DMS 273 treated with DMSO at 0.1 percent for 48 hours (cell line): ENCODE measurements at places on chromosomes 11 and 22.

DNA sequence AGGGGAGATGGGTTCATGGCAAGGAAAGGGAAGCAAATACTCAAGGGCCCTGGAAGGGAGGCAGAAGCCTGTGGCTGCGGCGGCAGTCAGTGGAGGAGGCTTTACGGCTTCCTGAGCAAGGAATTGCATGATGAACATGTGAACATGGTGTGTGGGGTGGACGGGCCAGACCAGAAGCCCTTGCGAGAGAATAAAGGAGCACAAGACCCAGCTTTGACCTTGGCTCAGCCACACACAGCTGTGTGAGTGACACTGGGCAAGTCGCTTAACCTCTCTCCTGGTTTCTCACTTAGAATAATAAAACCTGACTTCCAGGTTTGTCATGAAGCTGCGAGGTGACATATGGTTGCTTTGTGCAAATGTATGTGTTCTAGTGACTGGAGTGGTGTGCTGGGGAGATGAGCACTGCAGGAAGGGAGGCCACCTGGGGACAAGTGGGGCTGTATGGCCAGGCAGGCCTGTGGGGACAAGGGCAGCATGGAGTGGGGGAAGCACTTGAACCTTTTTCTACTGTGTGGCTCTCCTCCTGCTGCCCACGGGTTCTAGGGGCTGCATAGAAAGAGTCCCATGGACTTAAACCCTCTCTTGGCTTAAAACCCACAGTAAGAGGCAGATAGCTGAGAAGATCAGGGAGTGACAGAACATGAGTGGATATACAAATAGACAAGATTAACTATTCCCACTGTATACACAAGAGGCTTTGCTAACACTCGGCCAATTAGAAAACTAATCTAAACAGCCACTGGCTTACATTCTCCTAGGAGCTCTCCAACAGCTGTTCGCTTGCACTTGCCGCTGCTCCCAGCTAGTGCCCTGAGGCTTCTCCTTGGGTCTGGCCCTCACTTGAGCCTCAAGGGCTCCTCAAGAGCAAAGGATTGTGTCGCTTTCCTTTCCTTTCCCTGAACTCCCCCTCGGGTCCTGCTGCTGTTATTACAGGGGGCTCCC lies 67.3 kb upstream of the CDON start:
- DNase-seq: peak; percentile 23

- no peak for DNase-seq
These were observed 36.5 kb downstream of the CTSC start for GRCh38 chr11:88300888-88301487.

GRCh38 chr22:21602579-21602978 lies 27.2 kb downstream of the YDJC start:
- no peak for DNase-seq

DNA sequence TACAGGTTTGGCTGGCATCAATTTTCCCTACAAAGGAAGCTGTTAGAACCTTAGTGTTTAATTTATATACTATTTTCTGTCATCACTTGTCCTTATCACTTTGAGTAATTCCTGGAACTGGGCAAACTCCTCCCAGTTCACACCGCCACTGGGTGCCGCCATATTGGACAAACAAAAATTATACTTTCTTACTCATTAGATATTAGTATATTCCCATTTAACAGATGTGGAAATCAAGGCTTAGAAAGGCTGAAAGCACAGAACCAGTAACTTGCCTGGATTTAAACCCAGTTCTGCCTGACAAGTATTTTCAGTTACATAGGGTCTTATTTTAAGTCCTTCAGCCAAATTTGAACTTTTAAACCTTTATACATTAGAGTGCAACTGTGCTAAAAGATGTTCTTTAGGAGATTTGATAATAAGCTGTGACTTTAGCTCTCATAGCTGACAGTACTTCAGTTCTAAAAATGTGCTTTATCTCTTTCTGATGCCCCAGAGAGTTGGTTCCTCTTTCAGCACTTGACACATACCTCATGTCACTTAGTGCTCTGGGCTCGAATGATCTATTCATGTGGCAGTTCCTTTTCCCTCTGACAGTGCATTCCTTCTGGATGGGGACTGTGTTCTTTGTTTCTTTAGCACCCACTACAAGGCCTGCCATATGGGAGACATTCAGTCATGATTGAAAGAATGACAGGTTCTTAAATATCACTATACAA lies 25.4 kb downstream of the COA4 start:
- DNase-seq: no peak

DNA sequence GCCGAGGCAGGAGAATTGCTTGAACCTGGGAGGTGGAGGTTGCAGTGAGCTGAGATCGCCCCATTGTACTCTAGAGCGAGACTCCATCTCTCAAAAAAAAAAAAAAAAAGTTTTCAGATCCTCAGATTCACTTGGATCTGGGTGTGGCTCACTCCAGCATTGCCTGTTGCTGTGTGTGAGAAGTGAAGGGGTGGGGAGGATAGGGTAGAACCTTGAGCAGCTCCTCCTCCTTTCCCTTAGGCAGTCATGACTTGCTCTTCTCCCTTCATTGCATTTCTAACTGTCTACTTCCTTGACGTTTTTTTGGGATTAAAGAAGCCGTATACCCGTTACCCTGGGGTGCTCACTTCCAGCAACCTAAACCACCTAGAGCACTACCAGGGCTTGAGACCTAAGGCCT lies 63.1 kb upstream of the YWHAH start:
- DNase-seq: no peak

DNA sequence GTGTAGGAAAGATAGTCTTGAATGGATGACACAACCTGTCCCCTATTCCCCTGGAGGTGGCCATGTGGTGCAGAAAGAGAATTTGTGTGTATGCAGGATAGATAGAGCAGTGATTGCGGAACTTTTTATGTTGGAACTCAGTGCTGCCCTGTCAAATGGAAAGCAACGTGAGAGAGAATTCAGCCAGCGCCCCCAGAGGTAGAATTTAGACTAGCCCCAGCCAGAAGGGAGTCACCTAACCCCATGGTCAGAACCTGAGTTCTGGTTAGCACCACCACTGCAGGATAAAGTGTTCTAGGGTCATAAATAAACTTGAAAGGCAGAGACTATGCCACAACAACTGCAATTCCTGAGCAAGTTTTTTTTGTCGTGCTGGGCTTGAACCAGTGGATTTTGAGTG lies 152.9 kb upstream of the GRIA4 start:
- no peak for DNase-seq

GRCh38 chr11:95095858-95096587 lies 6.4 kb downstream of the ENDOD1 start:
- DNase-seq: no peak

DNA sequence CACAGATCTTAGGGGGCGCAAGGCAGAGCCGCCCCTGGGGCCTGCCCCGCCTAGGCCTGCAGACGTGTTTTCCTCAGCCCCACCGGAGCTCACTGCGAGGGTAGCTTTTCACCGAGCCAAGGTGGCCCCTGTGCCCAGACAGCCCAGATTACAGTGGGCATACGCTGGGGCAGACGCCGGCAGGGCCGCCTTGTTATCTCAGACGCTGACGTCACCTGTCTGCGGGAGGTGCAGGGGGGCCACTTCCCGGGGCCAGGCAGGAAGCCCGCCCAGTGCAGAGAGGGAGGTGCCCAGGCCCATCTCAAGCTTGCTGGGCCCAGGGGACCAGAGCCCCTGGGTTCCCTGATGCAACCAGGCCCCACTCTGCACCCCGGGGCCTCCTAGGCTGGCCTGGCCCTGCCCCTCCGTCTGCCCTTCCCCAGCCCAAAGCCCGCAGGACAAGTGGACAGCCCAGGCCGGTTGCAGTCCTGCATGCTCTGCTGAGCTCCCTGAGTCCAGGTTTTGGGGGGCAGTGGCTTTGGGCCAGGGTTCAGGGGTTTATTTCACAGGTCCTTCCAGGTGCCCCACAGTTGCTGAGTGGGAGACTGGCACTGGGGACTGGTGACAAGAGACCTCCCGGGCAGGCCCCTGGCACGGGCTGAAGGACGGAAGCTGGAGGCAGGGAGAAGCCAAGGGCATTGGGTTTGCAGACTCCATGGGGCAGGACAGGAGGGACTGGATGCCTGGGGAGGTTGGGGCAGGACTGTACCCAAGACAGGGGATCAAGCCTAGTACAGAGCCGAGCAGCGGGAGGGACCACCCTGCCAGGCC lies 38.6 kb downstream of the IGF2 start:
- DNase-seq: no peak

DNA sequence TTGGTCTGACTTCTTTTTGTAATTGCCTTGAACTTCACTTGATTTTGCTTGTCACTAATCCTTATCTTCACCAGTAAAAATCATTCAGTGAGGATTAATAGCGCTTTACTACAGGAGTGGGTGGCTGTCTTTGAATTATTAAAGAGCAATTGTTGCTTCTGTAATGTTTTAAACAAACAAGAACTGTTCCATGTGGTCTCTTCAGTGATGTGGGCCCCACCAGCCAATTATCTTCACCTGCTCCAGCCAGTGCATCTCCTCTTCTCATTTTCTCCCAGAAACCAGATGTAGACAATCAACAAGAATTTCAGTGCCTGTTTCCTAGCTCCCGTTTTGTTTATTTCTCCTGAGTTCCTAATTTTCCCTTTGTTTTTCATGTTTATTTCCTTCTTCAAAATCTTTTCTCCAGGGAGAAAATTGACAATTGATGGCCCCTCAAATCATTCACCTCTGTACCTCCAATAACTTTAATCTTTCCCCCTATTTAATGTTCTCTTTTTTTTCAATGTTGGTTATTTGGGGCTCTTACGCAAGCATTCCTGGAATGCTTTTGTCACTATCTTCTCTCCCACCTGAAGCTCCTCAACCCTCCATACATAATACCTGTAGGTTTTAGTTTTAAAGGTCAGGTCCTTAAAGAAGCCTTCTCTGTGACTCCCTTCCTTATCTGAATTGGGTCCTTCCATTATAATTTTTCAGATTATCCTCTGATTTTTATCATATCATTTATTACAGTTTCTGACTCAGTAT lies 115.1 kb downstream of the ARFGAP2 start:
- no peak for DNase-seq

DNA sequence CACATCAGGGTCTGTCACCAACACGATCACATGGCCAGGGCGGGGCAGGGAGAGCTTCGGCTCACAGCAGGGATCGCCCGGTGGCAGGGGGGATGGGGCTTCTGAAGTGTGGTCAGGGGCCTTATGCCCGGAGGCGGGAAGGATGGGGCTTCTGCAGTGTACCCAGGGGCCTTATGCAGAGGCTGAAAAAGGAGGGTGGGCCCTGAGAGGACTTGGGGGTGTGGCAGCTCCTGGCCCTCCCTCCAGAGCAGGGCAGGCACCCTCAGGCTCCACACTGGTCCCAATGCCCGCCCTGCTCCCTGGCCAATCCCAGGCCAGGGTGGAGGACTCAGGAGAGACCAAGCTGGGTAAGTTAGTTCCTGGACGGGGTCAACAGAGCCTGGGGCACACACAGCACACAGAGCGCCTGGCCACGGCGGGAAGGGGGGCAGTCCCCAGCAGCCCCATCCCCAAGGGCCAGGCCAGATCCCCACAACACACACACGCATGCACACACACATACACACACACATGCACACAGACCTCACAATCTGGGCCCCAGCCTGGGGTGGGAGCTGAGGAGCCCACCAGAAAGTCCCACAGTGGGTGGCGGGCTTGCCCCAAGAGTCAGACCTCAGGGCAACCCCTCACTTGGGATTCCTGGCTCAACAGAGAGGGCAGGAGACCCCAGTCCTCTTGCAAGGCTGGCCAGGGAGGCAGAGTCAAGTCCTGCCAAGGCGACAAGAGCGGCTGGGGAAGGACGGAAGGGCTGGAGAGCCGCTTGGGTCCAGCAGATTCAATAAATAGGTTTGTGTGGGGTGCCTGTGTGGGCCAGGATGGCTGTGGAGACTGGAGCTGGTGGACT lies 1.1 kb upstream of the CEND1 start:
- DNase-seq: peak; percentile 40

GRCh38 chr11:2213890-2214526 lies 42.4 kb upstream of the TH start:
- DNase-seq: no peak

GRCh38 chr11:75184757-75185425 lies 34.0 kb downstream of the SLCO2B1 start:
- DNase-seq: no peak

GRCh38 chr11:130300567-130300966 lies 14.2 kb downstream of the ZBTB44 start:
- DNase-seq: no peak

DNA sequence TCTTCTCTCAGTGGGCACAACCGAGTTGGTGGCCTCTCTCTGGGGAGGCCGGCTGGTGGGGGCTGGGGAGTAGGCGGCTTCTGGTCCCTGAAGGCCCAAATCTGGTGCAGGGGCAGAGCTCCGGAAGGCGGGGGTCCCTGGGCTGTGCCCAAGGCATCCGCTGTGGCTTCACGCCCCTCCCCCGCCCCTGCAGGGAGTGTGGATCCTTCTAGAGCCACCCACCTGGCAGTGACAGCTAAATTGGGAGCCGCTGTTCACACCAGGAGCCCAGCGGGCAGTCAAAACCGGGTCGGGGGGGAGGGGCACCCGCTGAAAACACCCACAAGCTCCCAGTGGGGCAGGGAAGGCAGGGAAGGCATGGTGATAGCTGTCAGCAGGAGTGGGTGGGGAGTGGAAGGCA lies 4.6 kb upstream of the RTN4R start:
- DNase-seq: no peak

- DNase-seq: no peak
These were observed 63.6 kb downstream of the NFAM1 start for GRCh38 chr22:42368379-42369249.

GRCh38 chr22:48053973-48054372 lies 1291.5 kb downstream of the TBC1D22A start:
- DNase-seq: no peak

GRCh38 chr11:33448461-33449130 lies 191.4 kb downstream of the HIPK3 start:
- no peak for DNase-seq

DNA sequence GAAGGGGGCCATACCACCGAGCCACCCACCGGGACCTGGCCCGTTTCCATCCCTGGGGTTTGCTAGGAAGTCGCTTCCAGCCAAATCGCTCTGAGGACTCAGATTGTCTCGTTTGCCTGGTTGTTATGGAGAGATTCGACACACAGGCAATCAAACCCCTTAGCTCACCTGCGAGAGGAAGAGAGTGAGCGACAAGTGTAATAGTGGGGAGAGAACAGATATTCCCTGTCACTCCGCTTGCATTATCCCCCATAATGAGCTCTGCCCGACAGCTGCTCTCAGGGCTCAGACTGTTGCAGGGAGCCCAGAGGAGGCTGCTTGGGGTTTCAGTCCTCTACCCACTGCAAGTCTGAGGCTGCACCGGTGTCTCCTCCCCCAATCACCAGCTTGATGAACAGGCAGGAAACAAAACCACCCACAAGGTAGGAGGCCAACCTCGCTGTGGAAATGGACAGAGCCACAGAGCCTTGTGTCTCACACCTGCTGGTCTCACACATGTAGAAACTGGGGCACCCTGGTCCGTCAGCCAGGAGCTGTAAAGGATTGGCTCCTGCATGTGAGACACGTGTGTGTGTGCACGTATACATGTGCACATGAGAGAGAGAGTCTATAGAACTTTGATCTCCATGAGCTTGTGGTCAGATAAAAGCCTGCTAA lies 351.1 kb downstream of the BUD13 start:
- no peak for DNase-seq

GRCh38 chr11:9172389-9172788 lies 81.0 kb upstream of the SCUBE2 start:
- DNase-seq: no peak

- DNase-seq: no peak
These were observed 21.3 kb upstream of the GRAMD4 start for GRCh38 chr22:46598737-46599424.

- DNase-seq: no peak
These were observed 9.5 kb upstream of the ADA2 start for GRCh38 chr22:17228725-17229126.
